GM04503 (cell line): ENCODE measurements at places on chromosomes 7 and 10.

DNA sequence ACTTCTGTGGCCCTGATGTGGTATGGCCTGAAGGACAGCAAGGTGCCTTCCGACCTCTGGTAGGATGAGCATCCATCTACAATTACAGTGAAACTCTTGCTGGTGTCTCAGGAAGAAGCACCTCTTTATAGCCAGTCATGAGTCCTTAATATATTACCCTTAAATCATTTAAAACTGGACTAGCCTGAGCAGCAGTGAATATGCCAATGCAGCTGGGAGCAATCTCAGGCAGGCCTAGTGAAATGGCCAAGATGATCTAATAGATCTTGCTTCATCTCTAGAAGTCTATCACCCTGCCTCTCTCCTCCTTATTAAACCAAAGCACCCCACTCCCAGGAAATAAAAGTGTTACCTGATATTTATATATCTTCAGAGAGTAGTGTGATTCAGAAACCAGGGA, 66.7 kb upstream of the SORCS3 start:
- no peak for DNase-seq

DNA sequence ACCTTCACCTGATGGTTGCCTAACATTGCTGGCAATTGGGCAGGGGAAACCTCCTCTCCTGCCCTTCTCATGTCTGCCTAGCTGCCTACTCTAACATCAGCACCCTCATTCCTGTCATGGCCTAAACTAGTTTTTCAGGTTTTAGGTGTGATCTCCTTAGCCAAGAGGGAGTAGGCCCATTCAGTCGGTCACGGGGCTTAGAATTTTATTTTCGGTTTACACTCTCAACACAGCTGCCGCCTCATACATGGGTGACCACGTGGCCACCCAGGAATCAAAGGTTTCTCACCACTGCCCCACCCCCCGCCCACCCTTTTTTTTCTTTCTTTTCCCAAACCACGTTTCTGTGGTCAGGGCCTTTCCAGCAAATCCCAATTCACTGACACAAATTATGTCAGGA, 97.2 kb downstream of the RALA start:
- DNase-seq = no peak

DNA sequence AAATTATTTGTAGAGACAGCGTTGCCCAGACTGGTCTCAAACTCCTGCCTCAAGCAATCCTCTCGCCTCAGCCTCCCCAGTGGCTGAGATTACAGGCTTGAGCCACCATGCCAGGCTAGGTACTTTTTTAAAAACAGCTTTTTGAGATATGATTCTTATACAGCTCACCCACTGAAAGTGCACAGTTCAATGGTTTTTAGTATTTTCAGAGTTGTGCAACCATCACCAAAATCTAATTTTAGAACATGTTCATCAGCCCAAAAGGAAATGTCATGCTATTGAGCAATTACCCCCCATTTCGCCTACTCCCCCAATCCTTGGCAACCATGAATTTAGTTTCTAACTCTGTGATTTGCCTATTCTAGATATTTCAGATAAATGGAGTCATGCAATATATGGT, 73.7 kb downstream of the EVX1 start:
- DNase-seq = peak; percentile 8

GRCh38 chr10:66214721-66215404, 711.0 kb upstream of the LRRTM3 start:
- DNase-seq = no peak

DNA sequence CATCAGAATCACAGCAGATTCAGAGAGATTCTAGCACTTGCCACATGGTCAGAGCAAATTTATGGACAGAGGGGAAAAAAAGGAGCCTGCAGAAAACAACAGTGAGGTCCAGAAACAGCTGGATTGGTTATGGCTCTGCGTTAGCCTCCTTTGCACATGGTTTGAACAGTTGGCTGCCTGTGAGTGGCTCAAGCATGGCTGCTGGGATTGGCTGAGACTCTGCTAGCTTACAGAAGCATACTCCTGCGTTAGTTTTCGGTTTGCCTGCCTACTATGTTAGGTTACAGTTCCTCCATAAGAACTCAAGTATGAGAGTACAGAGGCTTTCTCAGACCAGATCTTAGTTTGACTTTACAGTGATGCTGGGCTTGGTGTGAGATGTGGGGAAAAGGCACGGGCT, 80.7 kb upstream of the WDR11 start:
- no peak for DNase-seq

- no peak for DNase-seq
Observed at GRCh38 chr10:75094465-75094864, 17.0 kb upstream of the SAMD8 start.

- no peak for DNase-seq
Observed at GRCh38 chr10:86597306-86597705, 57.0 kb upstream of the OPN4 start.

GRCh38 chr7:11104578-11104977, 130.9 kb downstream of the PHF14 start:
- DNase-seq = no peak

- DNase-seq = no peak
Observed at GRCh38 chr7:151141855-151142685, 25.4 kb downstream of the GBX1 start.

DNA sequence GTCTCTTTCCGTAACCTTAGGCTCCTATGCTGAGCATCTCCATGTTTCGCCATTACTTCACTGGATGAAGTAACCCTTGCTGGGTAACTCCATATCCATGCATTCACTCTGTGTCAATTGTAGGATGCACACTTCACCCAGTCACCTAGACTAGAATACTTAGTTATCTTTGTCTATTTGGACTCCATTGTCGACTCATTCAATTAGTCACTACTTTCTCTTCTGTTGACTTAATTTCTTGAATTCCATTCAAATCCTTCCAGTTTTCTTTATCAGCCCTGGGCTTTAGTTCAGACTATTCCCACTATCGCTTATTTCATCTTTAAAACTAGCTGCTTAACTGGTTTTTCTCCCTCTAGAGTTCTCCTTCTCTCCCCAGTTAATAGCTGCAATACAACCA, 111.3 kb upstream of the TNS3 start:
- DNase-seq = no peak

DNA sequence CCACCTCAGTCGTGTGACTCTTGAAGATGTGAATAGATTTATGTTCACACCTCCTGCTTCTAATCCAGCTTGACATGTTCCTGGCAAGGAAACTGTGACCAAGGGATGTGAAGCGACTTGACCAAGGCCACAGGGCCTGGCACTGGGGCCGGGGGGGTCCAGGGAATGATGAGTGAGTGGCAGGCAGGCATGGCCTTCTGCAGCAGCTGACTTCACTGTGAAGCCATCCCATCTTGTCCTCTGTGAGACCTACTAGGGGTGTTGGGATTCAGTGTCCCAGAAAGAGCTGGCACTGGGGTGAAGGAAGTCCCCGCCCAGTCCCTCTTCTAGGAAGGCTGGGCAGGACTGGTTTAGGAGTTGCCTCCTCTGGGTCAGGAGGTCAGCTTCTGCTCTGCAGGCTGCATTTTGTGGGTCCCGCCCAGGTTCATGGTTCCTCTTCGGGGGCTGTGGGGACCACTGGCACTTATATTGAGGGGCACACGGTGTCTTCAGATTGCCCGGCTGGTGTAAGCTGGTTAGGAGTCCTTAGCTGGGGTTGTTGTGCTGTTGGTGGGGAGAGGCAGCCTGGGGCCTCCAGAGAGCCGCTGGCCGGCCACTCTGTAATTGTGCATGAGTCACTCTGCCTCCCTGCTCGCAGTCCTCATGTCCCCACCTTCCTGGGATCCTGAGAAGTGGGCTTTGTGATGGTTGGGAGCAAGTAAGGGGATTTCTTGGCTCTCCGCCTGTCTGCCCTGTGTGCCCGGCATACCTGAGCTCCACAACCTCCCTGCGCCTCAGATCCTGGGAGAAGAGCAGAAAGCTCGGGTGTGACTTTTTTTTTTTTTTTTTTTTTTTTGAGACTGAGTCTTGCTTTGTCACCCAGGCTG, 11.0 kb downstream of the ZMIZ1 start:
- DNase-seq = no peak

DNA sequence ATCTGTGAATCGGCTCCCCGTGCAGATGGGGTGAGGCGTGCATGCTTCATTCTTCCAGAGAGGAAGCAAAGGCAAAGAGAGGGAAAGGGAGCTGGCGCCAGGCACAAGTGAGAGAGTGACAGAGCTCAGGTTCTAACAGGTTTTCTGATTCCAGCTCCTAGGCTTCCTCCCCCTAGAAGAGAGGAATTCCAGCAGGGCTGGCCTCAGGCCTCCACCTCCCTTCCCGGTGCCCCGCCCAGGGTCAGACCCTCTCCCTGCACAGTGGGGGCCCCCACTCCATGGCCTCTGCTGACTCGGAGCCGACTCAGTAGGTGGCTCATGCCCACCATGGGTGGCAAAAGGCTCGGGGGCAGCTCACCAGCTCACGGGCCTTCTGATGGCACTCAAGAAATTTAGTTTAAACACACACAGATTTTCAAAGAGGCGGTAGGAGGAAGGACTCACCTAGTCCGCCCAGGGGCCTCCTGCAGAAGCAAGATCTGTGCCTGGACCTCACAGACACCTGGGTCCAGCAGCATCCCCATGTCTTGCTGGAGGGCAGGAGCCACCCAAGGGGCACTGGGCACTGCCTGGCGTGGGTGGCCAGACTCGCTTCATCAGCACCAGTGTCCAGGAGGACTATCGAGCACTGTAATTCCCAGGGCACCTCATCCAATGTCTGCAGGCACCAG, 183.5 kb downstream of the MAD1L1 start:
- no peak for DNase-seq

DNA sequence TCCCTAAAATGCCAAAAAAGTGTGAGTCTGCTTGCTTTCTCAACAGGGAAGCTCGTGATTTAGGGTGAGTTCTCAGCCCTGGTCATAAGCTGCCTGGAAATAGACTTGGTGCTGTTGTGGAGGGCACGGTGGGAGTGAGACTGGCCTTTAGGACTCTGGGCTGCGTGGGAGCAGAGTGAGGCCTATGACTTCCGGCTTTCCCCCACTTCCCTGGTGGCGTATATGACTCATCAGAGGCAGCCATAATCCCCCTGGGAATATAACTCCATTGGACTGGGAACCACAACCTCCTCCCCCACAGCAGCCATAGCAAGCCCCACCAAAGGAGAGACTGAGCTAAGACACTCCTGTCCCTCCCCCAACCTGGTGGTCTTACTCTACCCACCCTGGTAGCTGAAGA, 95.0 kb downstream of the PON1 start:
- DNase-seq = no peak

DNA sequence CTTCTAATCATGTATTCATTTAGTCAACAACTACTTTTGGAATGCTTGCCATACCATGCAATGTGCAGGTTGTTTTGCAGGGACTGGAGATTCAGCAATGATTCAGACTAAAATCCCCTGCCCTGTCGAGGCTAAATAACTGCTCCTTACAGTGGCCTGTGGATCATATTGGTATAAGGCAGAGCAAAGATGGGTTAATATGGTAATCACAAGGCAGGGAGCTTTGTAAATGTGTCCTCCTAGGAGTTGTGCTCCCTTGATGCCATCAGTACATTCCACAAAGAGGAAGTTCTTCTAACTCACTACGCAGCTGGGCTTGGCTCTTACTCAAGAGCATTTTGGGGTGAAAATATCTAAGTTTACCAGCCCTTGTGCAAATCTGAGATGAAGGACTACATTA, 614 bp upstream of the IFIT2 start:
- no peak for DNase-seq

DNA sequence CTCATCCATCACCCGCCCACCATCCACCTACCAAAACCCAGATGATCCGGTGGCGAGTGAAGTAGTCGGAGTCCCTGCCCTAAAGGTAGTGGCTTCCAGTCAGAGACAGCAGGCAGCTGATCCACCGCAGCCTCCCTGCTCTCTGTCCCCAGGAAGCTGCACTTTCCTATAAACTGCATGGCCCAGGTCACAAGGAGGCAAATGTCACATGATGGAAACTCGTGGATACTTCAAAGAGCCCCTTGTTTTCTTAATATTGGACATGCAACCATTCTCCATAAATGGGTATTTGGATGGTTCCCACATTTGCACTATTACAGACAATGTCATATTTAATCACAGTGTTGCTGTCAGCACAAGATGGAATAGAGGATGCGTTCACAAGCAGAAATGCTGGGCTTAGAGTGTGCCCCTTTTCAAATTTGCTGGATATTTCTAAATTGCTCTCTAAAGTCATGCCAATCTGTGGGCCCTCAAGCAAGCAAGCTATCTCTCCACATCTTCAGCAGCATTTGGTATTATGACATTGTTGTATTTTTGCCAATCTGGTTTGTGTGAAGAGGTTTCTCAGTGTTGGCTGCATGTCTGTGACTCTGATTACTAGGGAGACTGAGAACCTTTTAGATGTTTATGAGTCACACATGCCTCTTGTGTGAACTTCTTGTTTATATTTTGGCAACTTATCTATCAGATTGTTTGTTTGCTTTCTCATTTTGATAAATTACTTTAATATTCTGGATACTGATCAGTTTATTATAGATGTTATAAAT, 822.0 kb downstream of the TNS3 start:
- DNase-seq = peak; percentile 86

DNA sequence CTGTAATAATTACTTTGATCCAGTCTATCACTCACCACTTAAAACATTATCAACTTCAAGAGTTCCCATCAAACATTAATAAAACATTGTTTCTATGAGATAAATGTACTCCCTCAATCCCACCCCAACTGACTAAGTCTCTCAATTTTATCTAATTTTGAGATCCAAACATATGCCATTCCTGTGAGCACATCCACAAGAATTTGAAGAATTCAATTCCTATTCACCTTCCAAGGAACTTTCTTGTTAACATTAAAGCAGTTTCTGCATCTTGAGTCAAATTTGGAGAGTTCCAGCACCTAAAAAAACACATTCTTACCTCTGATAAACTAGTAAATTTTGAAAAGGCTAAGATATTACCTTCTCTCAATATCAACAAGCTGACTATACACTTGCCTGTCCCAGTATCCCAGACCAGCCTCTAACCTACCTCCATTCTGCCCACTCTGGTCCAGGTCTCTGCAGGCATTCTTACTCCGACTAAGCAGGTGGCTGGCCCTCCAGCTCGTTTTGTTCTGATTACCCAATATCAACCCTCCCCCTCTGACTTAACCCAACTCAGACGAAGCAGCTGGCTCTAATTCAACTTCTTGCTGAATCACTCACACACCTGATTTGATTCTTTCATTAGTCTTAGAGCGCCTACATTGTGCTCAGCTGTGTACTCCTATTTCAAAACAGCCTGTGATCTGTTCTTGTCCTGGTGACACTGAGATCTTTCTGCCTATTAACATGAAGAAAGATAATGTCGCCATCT, 275.2 kb downstream of the IPMK start:
- DNase-seq = no peak

DNA sequence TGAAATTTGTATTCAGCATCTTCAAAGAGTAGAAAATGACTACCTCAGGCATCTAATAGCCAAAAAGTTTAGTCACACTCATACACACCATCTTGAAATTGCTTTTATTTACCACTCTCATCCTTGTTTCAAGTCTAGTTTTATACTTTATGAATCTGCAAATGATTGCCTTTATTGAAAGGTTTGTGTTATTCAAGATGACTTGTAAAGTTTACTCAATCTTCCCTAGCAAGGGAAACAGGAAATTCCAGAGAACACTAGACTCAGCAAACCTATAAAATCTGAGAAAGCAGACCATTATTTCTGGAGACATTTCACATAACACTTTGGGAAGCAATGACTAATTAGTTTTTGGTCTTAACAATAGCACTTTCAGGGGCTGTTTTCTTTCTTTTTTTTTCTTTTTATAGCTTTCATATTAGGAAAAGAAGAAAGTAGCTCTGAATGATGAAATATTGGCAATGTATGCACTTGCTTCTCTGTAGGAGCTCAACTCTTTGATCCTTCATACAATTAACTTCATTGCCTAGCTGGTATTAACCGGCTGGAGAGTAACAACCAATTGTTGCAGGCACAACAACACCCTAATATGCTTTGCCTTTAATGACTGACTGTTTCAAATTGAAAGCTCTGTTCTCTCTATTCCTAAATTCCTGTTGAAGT, 68.9 kb upstream of the HDAC9 start:
- peak; percentile 85 for DNase-seq

GRCh38 chr10:58806970-58807628, 294.4 kb downstream of the BICC1 start:
- DNase-seq = no peak
